NCI-H1417 treated with DMSO at 0.1 percent for 48 hours (cell line): ENCODE measurements at places on chromosomes 11 and 22.

GRCh38 chr11:62461740-62462507 lies 43.1 kb downstream of the SCGB1A1 start:
- DNase-seq: no peak

- no peak for DNase-seq
Measured at GRCh38 chr11:11247576-11247975, 105.5 kb downstream of the CSNK2A3 start.

- DNase-seq: no peak
Measured at GRCh38 chr22:26883393-26883792, 226.0 kb downstream of the MIAT start.

DNA sequence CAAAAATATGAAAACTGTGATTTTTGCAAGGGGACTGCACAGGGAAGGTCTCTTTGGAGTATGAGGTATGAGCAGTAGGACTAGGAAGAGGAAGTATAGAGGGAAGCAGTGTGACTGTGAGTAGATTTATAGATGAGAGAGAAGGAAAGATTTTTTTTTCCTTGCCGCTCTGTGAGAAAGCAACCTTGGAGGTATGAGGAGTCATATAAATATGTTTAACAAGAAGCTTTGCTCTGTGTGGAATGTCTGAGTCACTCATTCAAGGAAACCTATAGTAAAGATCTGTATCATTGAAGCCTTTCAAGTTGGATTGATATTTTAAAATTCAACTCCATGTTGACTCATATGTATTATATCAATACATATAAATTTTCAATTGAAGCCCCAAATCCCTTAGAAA lies 26.2 kb downstream of the DNHD1 start:
- no peak for DNase-seq

DNA sequence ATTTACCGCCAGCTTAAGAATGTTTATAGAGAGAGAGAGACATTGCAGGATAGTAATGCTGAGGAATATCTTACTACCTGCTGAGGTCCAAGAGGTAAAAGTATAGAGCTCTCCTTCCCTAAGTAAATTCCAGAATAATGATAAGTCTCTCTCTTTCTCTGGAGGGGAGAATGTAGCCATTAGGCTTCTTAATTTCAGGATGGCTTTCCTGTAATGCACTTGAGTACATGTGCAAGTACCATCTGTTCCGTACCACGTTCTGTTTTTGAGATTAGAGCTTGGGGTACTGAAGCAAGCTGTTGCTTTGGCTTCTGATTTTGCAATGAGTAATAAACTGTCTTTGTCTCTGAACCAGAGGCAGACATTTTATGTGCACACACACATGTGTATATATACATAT lies 1314.0 kb downstream of the JRKL start:
- no peak for DNase-seq
